Heart right ventricle (tissue), 16 donors: ENCODE measurements at places on chromosomes 11 and 22.

GRCh38 chr22:23242473-23243001, 62.2 kb downstream of the BCR start:
- no peak for DNase-seq

- no peak for DNase-seq
These were observed 19.9 kb downstream of the PACSIN2 start for GRCh38 chr22:42994917-42995562.

DNA sequence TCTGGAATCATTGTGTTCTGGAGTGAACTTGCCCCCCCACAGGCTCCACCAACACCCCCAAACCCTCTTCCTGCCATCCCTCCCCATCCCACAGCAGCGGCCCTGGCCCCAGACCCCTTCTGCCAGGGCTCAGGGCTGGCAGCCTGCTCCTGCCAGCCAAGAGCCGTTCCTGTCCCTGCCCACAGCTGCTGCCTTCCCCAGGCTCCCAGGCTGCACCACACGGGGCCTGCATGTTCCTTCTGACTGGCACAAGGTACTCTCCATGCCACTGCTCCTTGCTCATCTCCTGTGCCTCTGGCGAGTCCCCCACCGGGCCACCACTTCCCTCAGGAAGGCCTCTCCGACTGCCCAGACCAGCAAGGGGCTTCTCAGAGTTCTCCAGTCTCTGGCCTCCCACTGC, 4.9 kb downstream of the GP1BB start:
- DNase-seq: no peak

GRCh38 chr11:104781719-104782376, 116.4 kb downstream of the CASP12 start:
- DNase-seq: no peak

DNA sequence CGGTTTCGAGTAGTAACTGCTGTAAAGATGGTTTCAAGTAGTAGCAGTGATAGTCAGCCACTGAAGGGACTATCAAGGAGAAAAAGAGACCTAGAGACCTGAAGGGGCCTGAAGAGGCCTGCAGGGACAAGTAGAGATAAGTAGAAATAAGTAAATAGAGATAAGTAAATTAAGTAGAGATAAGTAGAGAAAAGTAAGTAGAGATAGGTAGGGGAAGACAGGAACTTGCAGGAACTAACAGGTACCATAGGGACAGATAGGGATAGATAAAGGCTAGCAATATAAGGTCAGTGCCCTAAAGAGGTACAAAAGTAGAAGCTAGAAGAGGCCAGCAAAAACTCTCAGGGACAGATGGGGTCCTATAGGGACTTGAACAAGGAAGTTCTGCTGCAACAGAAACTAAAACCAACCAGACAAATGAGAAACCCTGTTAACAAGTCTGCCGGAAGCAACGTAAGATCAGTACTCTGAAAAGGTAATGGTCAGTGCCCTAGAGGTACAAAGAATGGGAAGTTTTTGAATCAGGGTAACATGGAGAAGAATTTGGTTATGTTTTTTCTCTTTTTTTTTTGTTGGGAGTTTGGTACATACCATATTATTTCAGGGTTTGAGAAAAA, 9.6 kb upstream of the SC5D start:
- DNase-seq: no peak

GRCh38 chr22:49418943-49419342, 408.7 kb downstream of the BRD1 start:
- DNase-seq: no peak

GRCh38 chr11:130580372-130580771, 131.9 kb downstream of the ADAMTS15 start:
- no peak for DNase-seq

- no peak for DNase-seq
These were observed 31.5 kb downstream of the STIM1 start for GRCh38 chr11:3886985-3887384.

- DNase-seq: peak; percentile 43
These were observed 6.9 kb upstream of the ACR start for GRCh38 chr22:50730941-50731661.

DNA sequence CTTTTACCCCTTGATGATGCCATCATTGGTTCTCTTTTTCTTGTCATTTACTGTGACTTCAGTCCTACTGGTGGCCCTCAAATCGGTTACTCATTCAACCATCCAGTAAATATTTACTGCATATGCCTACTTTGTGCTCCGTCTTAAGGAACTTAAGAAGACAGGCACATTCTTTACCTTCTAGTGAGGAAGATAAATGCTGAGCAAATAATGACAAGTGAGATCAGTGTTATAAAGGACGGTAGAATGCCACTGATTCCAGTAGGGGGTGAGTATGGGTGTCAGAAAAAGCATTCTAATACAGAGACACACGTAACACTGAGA, 1.6 kb downstream of the ANKRD42 start:
- DNase-seq: no peak

- no peak for DNase-seq
These were observed 25.1 kb upstream of the CAVIN3 start for GRCh38 chr11:6345366-6345765.

- DNase-seq: no peak
These were observed 105.8 kb upstream of the ARHGAP42 start for GRCh38 chr11:100581318-100581717.

DNA sequence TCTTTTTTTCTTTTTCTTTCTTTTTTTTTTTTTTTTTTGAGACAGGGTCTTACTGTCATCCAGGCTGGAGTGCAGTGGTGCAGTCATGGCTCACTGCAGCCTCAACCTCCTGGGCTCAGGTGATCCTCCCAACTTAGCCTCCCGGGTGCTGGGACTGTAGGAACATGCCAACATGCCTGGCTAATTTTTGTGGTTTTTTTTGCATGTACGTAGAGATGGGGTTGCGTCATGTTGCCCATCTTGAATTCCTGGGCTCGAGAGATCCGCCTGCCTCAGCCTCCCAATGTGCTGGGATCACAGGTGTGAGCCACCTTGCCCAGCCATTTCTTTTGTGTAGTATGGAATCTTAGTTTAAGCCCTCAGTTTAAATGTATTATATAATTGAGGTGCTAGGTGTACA, 20.4 kb downstream of the MTMR3 start:
- no peak for DNase-seq

DNA sequence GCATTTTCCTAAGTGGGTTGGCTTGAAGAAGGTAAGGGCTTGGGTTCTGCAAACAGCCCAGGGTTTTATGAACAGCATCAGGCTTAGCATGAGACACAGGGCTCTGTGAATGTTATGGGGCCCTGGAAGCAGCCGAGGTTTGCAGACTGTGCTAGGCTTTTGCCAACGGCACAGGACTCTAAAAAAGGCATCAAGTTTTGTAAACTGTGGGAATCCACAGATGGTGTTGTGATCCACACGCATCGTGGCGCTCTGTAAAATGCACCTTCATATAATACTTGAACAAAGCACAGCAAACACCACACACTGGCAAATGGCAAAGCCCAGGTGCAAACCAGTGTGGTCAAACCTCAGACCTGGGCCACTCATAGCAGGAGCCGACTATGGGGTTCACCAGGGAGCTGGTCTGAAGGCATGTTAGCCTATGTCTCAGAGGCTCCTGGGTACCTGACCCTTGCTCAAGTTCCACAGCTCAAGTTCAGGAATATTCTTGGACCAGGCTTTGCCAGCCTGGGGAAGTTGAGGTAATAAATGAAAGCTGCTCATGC, 2.4 kb upstream of the SLCO2B1 start:
- DNase-seq: no peak

- no peak for DNase-seq
These were observed 10.4 kb upstream of the EMID1 start for GRCh38 chr22:29195118-29195963.

GRCh38 chr11:109109571-109110315, 312.2 kb upstream of the C11orf87 start:
- no peak for DNase-seq

GRCh38 chr11:45560155-45560912, 105.1 kb downstream of the CHST1 start:
- DNase-seq: peak; percentile 37

DNA sequence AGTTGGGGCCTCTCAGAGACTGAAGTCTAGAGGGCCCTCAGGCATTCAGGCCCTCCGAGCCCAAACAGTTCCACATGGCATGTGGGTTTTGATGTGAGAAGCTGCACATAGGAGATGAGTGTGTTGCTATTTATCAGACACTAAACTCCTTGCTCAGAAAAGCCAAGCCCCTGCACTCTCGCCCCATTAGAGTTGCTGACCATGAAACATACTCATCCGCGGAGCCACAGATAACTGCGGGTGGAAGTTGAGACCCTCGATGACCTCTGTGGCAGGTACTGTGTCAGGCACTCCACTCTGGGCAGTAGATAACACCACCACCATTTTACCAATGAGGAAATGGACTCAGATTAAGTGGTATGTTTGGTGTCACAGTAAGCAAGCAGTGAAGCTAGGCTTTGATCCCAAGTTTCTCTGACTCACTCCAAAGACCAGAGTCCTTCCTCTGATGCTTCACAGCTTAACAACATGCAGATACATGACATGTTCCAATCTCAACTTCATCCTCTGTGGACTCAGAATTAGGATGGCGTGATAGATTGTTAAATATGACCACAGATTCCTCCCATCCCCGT, 202.1 kb downstream of the ADAMTS15 start:
- DNase-seq: no peak

GRCh38 chr11:96101146-96101545, 177.2 kb upstream of the MTMR2 start:
- no peak for DNase-seq

GRCh38 chr11:132205496-132205895, 835.1 kb downstream of the NTM start:
- DNase-seq: no peak

DNA sequence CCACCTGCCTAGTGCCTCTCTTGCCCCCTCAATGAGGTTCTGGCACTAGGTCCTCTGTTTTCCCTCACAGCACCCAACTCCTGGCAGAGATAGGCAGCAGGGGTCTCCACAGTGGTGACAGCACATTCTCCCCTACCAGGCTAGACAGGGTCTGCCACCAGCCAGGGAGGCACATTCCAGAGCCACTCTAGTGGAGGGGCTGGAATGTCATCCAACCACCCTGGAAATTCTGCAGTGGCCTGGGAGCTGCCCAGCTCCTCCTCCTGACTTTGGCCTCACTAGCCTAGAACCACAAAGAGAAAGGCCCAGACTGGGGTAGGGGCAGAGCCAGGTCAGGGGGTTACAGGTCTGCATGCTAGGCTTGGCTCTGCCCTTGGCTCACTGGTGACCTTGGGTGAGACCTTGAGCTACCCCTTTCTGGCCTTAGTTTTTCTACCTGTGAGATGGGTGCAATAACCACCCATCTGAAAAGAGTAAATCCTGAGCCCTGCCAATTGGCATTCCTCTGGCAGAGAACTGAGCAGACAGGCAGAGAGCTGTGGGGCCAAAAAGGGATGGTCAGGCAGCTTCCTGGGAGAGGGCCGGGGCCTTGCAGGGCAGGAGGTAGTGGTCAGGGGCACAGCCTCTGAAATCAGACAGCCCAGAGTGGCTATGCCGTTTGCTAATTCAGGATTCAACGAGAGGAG, 7.1 kb downstream of the P2RY2 start:
- DNase-seq: no peak

DNA sequence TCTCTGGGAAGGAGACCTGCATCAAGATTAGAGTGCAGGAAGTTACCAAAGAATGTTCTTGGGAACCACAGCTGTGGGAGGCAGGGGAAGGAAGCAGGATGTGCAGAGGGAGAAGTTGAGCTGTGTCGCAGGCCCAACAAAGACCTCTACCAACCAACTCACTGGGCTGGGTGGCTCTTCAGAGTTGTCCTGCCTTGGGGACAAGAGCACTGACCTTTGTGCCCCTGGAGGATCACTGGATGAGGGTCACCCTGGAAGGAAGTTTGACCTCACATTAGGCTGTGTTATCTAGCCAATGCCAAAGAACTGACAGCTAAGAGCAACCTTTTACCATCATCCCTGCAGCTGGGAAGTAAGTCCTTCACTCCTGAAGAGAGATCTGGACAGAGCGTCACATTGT, 130.6 kb downstream of the RRAS2 start:
- no peak for DNase-seq

DNA sequence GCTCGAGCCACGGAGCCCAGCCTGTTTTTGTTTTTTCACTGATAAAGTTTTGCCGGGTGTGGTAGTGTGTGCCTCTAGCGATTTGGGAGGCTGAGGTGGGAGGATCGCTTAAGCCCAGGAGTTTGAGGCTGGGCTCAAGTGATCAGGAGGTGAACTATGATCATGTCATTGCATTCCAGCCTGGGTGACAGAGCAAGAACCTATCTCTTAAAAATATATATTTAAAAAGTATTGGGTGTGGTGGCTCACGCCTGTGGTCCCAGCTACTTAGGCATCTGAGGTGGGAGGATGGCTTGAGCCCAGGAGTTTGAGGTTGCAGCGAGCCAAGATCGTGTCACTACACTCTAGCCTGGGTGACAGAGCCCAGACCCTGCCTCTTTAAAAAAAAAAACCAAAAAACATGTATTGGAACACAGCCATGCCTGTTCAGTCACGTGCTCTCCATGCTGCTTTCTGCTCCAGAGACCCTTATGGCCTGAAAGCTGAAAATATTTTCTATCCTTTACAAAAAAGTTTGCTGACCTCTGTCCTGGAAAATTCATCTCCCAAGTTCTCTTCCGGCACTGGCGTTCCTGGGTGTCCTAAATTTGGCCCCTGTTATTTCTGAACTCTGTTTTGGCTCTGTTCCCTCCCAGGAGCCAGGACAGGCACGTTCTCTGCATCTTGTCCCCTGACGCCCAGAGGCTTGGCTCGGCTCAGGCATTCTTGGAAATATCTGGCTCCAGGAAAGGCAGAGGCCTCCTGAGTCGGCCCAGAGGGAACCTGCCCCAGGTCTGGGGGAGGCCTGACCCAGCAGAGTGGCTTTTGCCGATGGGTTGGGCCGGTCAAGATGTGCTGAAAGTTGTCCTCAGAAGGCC, 61.3 kb upstream of the PPP6R3 start:
- peak; percentile 80 for DNase-seq

DNA sequence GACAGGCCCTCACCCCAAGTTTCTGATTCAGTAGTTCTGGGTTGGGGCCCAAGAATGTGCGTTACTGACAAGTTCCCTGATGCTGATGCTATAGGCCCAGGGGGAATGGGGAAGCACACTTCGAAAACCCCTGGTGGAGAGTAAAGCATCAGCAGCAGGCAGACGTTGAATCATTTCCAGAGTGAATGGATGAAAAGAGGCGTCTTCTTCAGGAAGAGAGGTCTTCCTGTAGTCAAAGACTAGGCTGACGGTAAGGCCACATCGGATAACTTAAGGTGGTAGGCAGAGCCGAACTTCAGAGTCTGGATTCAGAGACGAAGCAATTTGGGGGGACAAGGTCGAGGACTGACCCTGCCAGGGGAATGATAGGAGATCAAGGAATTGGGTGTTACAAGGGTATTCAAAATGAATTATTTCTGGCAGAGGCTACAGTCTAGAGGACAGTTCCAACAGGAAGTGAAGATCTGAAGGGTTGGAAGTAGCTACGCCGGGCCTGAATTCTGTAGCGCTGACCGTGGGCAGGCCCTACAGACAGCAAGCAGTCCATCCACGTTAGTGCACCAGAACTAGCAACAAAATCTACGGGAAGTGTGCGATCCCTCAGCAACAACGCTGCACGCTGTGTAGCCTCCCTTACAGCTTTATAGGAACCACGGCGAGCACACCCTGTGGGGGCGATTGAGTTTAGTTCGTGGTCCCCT, 862 bp upstream of the CENATAC start:
- no peak for DNase-seq

DNA sequence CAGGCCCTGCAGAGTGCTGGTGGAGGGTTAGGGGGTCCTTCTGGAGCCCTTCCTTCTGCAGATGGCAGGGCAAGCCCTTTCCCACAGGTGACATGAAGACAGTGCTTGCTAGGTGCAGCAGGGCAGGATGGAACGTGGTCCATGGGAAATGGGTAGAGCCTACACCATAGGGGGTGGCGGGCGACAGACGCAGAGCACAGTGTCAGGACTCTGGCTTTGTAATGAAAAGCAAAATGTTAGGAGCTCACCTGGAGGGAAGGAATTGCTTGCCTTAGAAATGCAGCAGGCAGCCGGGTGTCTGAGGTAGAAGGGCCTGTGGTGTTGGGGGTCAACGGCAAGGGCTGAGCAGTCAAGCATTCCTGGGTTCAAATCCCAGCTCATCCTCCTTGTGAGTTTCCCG, 54.9 kb downstream of the ARHGAP8 start:
- DNase-seq: no peak
